WTC11 (cell line): ENCODE measurements at places on chromosomes 4 and X. TPM values are rescaled to one million over a fixed set of nuclear protein-coding genes. Genes with fewer than 3 reads are reported as not detected.

DNA sequence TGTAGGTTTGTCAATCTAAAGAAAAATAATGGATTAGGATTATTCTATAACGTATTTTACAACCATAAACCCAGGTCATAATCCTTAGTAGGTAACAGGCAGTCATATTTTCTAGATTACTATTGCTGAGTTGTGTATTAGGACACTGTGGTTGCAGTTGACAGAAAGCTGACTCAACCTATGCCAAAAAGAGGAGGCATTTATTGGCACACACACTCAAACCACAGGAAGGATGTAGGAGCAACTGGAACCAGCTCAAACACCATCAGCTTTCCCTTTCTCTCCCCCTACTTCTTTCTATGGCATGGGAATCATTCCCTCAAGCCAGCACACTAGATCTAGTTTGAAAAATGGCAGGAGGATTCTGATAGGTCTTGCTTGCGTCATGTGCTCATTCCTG lies 136.4 kb upstream of the FAM9C start:
- no peak overlapping the region for H3K27ac ChIP-seq
- H3K4me1 ChIP-seq: peaks cover 10% of the 10 kb centered on the region
- H3K36me3 ChIP-seq: no peaks in the 10 kb centered on the region
- DNase-seq: no peak
- no peaks in the 10 kb centered on the region; the same call in none of the 2 replicates for H3K27me3 ChIP-seq
- H3K4me3 ChIP-seq: no peak overlapping the region

DNA sequence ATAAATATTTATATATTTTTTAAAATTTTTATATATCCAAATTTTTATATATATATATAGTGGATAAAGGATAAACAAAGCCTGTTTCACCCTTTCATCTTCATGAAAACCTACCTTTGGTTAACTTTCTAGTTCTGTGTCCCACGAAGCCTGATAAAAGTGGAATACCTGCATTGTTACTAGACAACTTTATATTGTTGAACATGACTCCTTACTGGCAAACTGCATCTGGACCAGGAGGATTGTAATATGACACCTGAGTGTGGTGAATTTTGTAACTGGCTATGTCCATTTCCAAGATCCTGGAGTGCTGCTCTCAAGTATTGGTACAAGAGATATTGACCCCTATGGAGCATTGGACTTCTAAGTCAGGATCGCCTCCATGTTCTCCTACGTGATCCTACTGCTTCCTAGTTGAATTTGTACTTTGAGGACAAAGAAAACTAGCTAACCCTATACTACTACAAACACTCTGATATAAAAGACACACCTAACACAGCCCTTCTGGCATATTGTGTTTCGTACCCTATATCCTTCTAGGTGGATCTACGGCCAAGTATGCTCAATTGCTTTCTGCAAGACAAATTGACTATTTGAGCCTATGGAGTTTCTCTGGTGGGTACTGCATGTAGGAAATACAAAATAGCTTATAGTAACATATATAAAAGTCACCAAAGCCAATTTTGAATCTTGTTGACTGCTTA lies 61.3 kb upstream of the PRRG1 start:
- H3K27me3 ChIP-seq: no peaks in the 10 kb centered on the region
- DNase-seq: no peak
- H3K4me3 ChIP-seq: no peak overlapping the region
- H3K4me1 ChIP-seq: no peaks in the 10 kb centered on the region
- no peak overlapping the region for H3K27ac ChIP-seq

DNA sequence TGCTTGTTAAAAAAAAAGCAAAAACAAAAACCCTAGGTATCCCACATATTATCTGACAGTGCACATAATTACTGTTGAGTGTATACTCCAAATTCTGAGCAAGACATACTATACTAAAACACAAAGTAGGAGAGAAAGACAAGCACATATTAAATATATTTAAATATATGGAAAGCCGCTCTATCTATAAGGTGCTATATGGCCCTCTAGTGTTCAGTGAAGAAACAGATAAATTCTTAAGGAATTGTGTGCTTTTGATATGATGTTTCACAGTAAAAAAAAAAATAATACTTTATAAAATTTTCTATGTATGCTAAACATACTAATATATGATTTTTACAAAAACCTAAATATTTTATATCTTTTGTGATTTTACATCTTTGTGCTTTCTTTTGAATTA lies 137.8 kb downstream of the FBXW7 start:
- no peaks in the 10 kb centered on the region for H3K27me3 ChIP-seq
- H3K4me3 ChIP-seq: no peak overlapping the region
- no peak for DNase-seq

DNA sequence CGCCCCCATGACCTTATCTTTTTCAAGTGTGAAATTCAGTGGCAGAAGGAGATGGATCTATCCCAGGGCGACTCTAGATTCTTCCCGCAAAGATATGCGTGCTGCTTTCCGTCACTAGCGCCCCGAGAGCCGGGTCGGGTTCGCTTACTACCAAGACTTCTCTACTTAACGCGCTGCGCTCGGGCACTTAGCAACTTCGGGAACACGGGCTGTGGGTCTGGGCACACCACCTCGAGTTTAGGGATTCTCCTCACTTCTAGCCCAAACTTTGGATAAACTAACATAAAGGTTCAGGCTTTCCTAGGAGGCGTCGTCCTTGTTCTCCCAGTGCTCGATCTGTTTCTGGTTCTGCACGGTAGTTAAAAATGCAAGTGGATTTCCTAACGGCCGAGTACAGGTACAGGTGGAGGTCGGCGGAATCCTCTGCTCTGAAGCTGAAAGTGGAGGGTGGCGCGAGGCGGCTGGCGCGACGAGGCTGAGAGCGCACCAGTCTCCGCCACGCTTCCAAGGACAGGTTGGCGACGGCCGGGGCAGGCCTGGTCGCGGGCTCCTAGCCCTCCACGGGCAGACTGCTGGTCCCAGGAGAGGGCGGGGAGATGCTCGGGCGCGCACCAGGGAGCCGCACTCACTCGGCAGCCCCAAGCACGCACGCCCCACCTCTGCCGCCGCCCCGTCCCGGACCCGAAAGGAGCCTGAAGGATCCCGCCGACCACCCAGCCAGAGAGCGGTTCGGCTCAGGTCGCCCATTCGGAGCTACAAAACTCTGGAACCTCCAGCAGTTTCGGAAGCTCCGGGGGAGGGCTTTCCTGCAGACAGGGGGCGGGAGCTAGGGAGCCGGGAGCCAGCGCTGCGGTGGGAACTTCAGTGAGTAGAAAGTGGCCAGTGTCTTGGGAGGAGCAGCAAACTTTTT lies 100.8 kb upstream of the TENM3 start:
- H3K4me1 ChIP-seq: peaks cover 59% of the 10 kb centered on the region
- peak; percentile 71 for DNase-seq
- peak overlapping the region; percentile 93 for H3K4me3 ChIP-seq
- peaks cover 30% of the 10 kb centered on the region for H3K27me3 ChIP-seq
- peak overlapping the region; percentile 97 for H3K27ac ChIP-seq

- no peak overlapping the region for H3K4me3 ChIP-seq
- peaks cover 6% of the 10 kb centered on the region for H3K4me1 ChIP-seq
- no peak overlapping the region for H3K27ac ChIP-seq
- no peaks in the 10 kb centered on the region; the same call in 1 of the 2 replicates for H3K27me3 ChIP-seq
- DNase-seq: no peak
These were observed 376.4 kb upstream of the NOCT start for GRCh38 chr4:138639018-138639741.

GRCh38 chr4:115720611-115721010 lies 607.2 kb upstream of the NDST4 start:
- H3K27ac ChIP-seq: no peak overlapping the region
- DNase-seq: no peak
- no peak overlapping the region for H3K4me3 ChIP-seq
- no peaks in the 10 kb centered on the region for H3K36me3 ChIP-seq
- no peaks in the 10 kb centered on the region for H3K4me1 ChIP-seq

Gene CYLC1
- not detected in 3 replicates for total RNA-seq

Gene OTC
- not detected in 3 replicates for total RNA-seq

Gene FOXP3
- 0.39 to 0.42 TPM (median 0.39 TPM) in 3 replicates for total RNA-seq

Gene IL9R
- total RNA-seq: 1.3 to 2.0 TPM (median 1.9 TPM) in 3 replicates

Gene GYPA
- 0.09 to 0.44 TPM in 2 of 3 replicates, not detected in the other for total RNA-seq
